Activated naive CD8-positive, alpha-beta T cell treated with anti-CD3 and anti-CD28 coated beads, Interleukin-2, amount 10 ng/mL, durations not matched to agents 7 days and 5 days (primary cell): ENCODE measurements at places on chromosomes 12 and 14. TPM values are rescaled to one million over a fixed set of nuclear protein-coding genes. Genes with fewer than 3 reads are reported as not detected.

- no peak for DNase-seq
These were observed 480.4 kb downstream of the DIO2 start for GRCh38 chr14:79730953-79731352.

GRCh38 chr12:108691175-108691997 is 39.9 kb downstream of the CORO1C start:
- peak; percentile 67 for DNase-seq

BCL11B gene
- 104 TPM for total RNA-seq

SLC7A7 gene
- total RNA-seq: 2.5 TPM

ALG10 gene
- 20.1 TPM for total RNA-seq

DNA sequence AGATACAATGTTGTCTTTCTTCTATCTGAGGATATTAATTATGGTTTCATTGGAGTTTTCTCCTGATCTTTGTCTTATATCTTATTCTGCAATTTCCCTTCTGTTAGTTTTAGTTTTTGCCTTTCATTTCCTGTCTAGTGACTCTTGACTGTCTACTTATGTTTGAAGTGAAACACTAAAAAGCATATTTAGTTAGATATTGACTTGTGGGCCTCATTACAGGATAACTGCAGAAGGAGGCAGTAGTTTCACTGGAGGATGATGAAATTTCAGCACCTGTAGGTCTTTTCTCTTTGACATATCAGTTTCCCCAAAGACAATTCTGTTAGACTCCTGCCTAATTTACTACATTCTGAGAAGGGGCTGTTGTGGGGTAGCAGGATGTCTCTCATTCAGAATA is 97.5 kb upstream of the NEDD1 start:
- DNase-seq: no peak

GRCh38 chr12:104680070-104680469 is 223.3 kb downstream of the CHST11 start:
- peak; percentile 45 for DNase-seq

GRCh38 chr12:19964549-19964948 is 403.8 kb upstream of the PDE3A start:
- no peak for DNase-seq

TMPRSS12 gene
- not detected for total RNA-seq

DNA sequence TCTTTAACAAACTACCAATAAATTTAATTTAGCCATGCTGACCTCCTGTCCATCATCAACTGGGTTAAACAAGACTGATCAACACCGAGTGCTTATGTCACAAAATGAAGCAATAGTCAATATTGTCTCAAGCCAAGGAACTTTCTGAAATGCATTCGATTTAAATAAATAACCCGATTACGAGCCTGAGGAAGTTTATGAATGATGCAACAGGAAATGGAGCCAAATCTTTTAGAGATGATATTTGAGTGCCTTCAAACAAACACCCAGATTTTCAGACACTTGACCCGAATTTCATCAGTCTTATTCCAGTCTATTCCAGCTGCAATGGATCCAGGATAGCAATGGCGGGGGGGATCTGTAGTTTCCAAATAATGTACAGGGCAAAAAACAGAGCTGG is 27.9 kb downstream of the FAR2 start:
- DNase-seq: no peak

- no peak for DNase-seq
These were observed 55.0 kb upstream of the NELL2 start for GRCh38 chr12:44930972-44931600.

ARPC3 gene
- total RNA-seq: 371 TPM

DNA sequence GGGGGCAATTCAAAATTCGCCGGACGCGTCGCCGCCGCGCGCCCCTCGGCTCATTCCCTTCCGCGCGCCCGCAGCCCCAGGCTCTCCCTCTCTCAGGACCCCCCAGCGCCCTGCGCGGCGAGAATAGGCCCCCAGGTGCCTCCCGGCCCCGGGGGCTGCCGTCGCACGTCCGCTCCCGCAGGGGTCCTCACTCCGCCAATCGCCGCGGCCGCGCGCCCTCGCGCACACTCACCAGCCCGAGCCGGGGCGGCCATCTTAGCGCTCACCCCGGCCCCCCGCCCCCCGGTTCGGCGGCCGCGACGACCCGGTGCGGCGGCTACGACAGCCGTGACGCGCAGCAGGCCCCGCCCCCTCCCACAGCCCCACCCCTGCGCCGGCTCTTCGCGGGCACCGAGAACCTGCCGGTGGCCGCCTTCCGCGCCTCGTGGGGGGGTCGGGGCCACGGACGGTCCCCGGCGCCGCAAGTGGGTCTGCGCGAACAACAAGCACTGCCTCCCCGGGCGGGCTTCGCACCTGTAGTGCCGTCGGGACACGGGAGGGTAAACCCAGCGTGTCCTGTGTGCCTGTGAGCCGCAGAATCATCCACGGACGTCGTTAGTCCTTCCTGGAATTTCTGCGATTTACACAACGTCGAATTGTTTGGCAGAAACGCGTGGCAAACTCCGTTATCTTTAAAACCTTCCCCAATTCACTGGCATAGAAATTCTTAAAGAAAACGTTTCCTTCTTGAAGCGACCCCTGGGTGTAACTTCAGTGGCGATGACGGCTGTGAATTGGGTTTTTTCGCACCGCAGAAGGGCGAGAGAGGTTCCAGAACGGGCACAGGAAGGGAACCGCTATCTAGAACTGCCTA is 2.5 kb downstream of the USP44 start:
- peak; percentile 83 for DNase-seq

SLC5A8 gene
- not detected for total RNA-seq

GRCh38 chr12:77239617-77240016 is 174.2 kb upstream of the E2F7 start:
- DNase-seq: no peak
